CD4-positive, alpha-beta T cell (primary cell): ENCODE measurements at places on chromosomes 7 and 10.

DNA sequence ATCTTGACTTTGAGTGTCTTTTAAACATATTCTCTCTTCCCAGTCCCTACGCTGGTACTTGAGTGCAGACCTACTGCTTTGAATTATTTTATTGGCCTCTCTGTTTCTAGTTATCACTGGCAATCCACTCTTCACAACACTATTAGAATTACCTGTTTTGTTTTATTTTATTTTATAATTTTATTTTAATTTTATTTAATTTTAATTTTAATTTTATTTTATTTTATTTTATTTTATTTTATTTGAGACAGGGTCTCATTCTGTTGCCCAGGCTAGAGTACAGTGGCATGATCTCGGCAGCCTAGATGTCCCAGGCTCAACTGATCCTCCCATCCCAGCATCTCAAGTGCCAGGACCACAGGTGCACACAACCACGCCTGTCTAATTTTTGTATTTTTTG, 6.8 kb downstream of the STK17A start:
- DNase-seq = no peak

DNA sequence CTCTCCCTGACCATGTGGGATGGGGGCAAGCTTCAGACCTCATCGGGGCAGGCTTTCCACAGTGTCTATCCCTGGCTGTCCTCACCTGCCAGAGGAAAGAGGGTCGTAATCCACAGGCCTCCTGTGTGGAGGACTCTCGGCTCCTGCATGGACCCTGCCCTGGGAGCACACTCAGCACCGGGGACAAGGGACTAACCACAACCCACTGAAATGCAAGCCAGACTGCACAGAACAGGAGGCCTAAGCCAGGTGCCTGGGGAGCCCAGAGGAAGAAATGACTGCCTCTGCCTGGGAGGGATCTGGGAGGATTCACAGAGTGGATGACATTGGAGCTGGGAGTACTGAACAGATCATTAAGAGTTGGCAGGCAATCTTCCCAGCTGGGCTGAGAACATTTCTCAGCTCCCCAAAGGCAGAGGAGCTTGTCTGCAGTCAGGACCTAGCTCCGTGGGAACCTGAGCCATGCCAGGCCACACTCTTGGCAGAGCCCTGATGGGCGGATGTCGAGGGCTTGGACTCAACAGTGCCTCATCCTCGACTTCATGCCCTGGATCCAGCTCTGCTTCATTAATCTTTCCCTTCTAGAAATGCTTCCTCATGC, 213.4 kb downstream of the USP6NL start:
- DNase-seq = no peak

- no peak for DNase-seq
Measured at GRCh38 chr10:84993251-84994035, 665.1 kb downstream of the CCSER2 start.

- no peak for DNase-seq
Measured at GRCh38 chr7:143494622-143495021, 16.9 kb downstream of the TAS2R41 start.

DNA sequence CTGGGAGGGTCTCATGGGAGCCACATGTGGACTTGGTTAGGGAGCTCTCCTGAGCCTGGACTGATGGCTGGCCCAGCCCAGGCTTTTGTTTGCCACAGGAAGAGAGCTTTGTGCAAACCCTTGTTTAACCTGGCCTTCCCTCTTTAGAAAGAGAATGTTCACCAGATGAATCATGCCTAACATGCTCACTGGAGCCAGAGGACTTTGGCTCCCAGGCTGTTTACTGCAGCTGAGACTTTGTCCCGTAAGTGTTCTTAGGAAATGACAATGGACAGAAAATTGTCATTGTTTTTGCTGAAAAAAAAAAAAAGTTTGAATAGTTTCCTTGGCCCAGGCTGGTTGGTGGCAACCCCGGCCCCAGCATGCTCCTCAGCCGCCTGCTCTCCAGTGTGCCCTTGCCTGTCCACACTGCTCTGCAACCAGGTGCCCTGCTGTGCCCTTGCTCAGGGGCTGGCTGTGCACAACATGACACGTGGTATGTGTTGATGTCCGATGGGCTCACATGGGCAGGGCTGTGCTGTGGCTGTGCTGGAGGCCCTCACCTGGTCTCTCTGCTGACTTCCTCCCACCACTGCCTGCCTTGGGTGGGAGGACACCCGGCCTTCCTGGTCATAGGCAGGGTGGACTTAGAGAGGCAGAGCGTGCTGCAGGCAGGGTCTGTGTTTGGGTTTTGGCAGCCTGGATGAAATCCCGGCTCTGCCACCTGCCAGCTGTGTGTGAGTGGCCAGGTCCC, 215.3 kb upstream of the ZNF32 start:
- DNase-seq = no peak

DNA sequence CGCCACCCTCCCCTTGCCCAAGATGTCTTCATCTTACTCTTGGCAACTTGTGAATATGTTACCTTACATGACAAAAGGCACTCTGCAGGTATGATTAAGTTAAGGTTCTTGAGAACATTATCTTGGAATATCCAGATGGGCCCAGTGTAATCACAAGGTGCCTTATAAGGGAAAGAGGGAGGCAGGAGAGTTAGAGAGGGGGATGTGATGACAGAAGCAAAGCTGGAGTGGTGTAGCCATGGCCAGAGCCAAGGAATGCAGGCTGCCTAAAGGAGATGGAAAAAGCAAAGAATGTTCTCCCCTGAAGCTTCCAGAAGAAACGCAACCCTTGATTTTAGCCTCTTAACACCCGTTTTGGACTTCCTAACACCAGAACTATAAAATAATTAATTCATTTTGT, 318.0 kb downstream of the C7orf25 start:
- no peak for DNase-seq

- DNase-seq = no peak
Measured at GRCh38 chr10:113927440-113927839, 73.0 kb downstream of the NHLRC2 start.

- DNase-seq = no peak
Measured at GRCh38 chr7:98203964-98204605, 7.2 kb upstream of the BHLHA15 start.

DNA sequence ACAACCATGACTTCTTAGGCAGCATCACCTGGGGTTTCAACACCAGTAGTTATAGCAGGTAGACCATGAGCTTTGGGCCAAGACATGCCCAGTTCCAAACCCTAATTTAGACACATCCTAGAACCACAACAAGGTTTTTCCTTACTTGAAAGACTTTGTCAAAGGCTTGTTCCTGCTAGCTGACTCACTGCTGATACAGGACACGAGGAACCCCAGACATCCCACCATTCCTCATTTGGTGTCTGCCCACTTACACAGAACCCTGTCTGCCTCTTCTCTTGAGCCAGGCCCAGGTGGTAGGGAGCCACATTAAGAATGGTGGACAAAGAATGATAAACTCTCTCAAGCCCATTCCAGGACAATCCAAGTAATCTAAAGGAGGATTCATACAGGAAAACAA, 109.0 kb downstream of the CCDC71L start:
- no peak for DNase-seq

DNA sequence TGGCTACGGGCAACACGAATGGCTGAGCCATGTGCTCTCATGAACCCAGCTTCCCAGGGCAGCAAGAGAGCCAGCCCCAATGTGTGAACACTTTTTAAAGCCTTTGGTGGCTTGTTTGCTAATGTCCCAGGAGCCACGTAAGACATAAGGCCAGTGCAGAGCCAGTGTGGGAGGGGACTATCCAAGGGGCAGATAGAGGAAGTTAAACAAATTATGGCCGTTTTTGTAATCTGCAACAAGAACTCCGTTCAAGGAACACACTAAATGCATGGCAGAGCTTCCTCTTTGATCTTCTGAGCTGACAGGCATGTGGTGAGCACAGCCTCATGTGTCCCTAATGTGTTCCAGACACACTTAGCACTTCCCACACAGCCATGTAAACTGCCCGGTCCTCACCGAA, 133.3 kb downstream of the TEX36 start:
- no peak for DNase-seq

GRCh38 chr10:8122611-8123369, 68.3 kb downstream of the GATA3 start:
- no peak for DNase-seq

GRCh38 chr7:99380823-99381663, 6.5 kb downstream of the ARPC1B start:
- DNase-seq = peak; percentile 95

GRCh38 chr7:95059842-95060313, 152.5 kb downstream of the PPP1R9A start:
- DNase-seq = no peak

DNA sequence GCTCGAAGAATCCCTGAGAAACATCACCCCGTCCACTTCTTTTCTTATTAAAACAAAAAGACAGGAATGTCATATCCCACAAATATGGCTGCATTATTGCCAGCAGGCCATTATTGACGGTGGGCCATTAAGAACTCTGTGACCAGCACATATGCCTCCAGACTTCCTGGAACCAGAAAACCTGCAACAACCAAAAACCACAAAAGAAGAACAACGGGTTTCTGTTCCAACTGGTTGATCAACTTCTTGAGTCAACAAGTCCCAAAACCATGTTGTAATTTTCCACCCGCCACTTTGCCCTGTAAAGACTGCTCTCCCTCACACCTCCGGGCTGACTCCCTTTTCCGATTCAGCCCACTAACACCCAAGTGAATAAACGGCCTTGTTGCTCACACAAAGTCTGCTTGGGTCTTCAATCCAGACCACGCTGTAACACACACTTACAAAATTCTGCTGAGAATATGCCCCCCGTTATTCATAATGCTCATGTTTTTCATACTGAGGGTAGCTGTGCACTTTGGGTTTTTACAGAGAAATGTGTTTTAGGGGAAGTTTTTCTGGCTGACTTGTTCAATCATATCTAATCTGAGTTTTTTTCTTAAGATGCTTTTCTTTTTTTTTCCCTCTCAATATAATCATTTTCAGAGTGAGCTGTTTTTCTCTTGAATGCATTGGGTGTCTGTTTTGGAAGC, 20.7 kb downstream of the ZNF107 start:
- DNase-seq = no peak

- no peak for DNase-seq
Measured at GRCh38 chr7:153518201-153518984, 533.8 kb upstream of the DPP6 start.
